ENCODE measurements at places on chromosomes 13 and 19.

DNA sequence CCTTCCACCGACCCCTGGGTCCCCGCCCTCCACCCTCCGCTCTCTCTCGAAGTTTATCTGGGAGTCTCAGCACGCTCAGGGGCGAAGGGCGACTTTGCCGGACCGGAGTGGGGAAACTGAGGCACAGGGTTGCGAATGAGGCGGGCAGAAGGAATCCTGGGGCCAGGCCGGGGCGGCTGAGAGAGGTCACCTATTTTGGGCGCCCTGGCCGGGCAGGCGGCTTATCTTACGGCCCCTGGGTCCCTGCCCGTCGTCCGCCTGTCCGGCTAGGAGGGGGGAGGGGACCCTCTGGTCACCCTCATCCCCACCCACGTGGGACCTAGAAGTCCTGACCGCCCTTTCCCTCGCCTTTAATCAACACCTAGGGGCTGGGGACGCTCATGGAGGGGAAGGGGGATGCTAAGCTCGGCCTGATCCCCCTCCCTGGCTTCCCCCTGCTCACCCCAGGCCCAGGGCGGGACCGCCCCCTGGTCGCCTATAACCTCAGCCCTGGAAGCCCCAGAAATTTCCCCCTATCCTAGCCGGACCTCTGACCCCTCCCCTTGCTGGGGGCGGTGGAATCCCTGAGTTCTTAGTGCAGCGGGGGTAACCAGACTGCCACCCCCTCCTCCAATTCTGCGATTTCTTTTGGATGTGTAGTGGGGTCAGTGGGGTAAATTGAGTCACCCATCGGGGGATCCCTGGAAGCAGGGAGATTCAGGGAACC is 556 bp downstream of the TRIP10 start:
- DNase-seq: no peak

GRCh38 chr19:35789195-35789977 is 14.0 kb downstream of the ARHGAP33 start:
- DNase-seq: no peak

DNA sequence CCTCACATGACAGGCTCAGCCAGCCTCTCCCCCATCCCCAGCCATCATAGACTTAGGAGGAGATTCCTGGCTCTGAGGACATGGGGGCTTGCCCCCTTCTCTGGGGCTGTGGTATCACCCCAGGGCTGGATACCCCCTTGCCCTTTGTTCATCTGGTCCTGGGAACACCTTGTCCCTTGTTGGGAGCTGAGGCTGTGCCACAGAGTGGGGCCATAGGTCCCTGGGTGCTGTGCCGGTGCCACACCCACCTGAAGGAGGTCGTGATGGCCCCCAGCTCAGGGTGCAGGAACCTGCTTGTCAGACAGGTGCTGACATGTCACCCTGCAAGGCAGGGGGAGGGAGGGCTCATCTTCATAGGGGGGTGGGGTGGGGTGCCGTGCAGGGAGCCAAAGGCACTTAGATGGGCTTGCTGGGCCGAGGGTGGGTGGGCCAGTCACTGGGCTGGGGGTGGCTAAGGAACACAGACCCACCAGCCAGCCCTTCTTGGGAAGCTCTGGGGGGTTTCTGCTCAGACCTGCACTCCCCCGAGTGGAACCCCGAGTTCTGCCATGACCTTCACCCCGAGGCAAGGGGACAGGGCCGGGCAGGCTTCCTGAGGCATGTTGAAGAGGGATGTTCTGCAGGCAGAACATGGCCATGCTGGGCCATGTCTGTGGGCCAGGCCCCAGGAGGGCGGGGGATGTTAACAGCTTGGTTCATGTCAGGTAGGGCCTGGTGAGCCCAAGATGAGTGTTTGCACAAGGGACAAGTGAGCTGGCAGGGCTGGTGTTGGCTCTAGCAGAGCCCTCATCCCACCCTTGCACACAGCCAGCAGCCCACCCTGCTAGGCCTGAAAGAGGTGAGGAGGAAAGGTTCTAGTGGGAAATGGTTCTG is 28.0 kb downstream of the TSSK6 start:
- no peak for DNase-seq

GRCh38 chr13:42751693-42752092 is 29.7 kb upstream of the FAM216B start:
- DNase-seq: no peak

DNA sequence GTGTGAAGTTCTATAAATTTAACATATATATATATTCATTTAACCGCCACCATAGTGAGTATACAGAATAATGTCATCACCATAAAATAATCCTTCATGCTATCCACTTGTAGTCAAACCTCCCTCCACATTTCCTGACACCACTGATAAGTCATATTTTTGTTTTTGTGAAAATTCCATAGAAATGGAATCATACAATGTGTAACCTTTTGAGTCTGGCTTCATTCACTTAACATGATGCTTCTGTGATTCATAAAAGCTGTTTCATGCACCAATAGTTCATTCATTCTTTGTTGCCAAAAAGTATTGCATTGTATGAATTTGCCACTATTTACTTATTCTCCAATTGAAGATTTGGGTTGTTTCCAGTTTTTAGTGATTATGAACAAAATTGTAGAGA is 497.5 kb upstream of the PCDH20 start:
- DNase-seq: no peak

DNA sequence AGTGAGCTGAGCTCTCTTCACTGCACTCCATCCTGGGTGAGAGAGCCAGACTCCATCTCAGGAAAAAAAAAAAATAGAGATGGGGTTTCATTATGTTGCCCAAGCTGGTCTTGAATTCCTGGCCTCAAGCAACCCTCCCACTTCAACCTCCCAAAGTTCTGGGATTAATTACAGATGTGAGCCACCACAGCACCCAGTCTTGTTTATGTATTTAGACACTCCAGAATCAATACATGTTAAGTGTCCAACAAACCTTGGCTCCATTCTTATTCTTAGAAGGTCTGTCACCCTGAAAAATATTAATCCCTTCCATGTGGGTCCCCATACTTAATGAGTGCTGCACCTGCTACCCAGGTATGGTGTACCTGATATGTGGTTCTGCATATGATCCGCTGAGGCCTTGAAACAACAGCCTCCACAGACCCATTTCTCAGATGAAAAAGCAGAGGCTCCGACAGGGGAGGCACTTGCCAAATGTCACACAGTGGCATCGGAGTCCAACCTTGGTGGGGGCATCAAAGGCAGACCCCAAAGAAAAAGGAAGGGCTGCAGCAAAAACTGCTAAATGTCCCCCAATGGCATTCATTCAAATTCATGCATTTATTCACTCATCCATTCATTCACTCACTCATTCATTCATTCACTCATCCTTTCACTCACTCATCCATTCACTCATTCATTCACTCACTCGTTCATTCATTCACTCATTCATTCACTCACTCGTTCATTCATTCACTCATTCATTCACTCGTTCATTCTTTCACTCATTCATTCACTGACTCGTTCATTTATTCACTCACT is 16.7 kb downstream of the TICAM1 start:
- no peak for DNase-seq

DNA sequence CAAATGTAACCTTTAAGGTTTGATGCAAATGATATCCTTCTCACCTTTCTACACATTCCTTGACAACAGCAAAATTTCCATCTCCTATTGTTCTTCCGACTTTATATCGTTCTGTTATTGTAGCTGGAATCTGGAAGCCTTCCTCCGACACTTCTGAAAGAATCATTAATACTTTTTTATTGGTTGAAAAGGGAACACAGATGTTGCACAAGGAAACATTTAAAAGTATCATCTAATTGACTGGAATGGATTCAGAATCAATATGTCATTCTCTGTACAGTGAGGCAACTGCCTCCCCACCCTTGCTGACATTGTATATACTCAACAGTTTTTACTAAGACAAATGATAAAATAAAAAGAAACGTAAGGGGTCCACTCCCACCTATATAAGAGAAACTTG is 295.2 kb downstream of the DCLK1 start:
- DNase-seq: no peak

GRCh38 chr19:8367327-8368001 is 3.5 kb downstream of the ANGPTL4 start:
- DNase-seq: peak; percentile 83

GRCh38 chr13:73496711-73497110 is 437.9 kb downstream of the KLF5 start:
- DNase-seq: peak; percentile 18

DNA sequence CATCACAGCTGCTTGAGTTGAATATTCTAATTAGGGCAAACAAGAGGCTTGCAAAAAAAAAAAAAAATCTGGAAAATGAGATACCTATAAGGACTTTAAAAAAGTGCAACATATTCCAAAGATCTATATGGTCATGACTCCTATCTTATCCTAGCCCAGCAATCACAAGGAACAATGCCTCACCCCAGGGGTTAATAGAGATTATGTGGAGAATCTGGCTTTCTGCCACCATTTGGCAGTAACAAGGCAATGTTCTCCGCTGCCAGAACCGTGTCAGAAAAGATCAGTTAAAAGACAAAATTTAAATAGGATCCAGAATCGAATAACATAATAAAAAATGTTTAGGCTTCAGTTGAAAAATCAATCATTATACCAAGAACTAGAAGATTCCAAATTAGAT is 1643.2 kb upstream of the PRR20A start:
- DNase-seq: no peak

- no peak for DNase-seq
Measured at GRCh38 chr13:74560325-74560724, 426.1 kb upstream of the KLF12 start.

DNA sequence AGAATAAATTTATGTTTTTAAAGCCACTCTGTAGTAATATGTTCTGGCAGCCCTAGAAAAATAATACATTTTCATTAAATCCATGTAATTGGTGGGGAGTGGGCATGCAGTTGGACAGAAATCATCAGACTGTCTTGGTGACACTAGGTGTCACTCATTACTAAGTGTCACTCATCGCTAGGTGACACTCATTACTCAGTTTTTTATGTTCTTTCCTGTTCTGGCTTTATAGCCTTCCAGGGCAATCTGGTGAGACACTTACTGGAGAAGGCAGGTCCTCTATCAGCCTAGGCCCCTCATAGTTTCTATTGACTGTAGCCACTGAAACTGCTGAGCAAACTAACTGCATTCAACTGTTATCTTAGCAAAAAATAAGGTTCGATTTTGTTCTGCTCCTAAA is 542.1 kb downstream of the SLITRK1 start:
- no peak for DNase-seq

DNA sequence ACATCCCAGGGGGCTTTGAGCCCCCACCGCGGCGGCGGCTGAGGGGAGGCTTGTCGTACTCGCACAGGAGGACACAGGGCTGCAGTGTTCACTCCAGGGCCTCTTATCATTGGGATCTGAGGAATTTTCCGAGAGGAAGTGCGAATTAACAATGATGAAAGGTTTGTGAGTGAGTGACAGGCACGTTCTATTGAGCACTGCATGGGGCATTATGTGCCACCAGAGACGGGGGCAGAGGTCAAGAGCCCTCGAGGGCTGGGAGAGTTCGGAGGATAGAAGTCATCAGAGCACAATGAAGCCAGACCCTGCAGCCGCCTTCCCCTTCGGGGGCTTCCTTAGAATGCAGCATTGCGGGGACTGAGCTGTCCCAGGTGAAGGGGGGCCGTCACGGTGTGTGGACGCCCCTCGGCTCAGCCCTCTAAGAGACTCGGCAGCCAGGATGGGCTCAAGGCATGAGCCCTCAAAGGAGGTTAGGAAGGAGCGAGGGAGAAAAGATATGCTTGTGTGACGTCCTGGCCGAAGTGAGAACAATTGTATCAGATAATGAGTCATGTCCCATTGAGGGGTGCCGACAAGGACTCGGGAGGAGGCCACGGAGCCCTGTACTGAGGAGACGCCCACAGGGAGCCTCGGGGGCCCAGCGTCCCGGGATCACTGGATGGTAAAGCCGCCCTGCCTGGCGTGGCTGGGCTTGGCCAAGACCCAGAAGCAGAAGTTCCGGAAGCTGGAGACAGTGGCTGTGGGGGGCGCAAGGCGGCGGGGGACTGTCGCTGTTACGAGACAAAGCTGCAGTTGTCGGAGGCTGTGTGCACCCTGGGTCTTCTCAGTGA is 53.9 kb downstream of the MCF2L start:
- peak; percentile 20 for DNase-seq

DNA sequence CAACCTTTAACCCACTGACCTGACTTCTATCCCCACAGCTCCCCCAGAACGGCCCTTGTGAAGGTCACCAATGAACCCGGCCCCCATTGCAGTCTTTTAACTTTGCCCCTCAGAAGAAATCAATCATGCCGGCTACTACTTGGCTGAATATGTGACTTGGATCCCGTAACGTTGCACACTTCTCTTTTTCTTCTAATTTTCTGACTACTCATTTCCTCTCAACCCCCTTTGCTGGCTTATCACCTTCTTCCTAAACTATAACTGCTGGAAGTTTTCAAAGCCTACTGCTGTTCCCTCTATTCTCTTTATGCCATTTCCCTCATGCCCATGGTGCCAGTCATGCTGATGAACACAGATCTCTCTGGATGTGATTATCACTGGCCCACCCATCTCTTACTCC is 367.6 kb downstream of the DNAJC15 start:
- no peak for DNase-seq

- DNase-seq: no peak
Measured at GRCh38 chr13:112450118-112450903, 74.2 kb downstream of the SPACA7 start.

GRCh38 chr13:114118511-114119123 is 13.8 kb downstream of the RASA3 start:
- no peak for DNase-seq

DNA sequence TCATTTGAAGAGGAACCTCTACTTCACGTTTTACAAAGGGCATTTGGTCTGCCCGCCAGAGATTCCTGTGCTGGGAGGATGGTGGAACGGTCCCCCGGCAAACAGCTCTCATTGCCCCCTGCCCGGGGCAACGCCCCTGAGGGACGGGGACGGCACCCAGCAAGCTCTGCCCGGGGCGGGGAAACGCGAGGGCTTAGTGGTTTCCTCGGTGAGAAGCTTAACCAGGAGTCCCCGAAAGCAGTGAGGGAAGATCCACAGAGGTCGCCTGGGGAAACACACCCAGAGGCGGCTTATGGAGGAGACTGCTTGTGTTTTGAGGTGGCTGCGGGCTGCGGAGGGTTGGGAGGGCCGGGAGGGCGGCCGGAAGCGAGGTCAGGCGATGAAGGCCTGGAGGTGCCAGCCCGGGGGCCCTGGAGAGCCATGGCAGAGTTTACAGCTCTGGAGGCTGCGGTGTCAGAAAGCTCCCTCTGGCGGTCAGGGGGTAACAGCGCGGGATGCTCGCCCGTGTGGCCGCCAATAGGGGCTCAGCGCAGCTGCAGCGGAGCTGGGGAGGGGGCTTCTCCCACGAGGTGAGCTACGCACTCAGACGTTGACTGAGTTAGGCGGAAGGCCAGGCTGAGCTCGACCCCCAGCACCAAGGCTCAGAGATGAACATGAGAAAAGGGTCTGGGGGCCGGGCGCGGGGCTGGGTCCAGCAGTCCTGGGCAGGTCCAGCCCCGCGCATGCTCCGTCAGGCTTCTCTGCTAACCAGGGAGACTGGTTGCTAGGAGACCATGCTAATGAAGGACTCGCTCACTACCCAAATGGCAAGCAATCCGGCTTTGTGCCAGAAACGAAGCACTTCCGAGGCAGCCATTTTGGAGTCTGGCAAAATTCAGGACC is 652 bp upstream of the TPGS1 start:
- DNase-seq: peak; percentile 72

DNA sequence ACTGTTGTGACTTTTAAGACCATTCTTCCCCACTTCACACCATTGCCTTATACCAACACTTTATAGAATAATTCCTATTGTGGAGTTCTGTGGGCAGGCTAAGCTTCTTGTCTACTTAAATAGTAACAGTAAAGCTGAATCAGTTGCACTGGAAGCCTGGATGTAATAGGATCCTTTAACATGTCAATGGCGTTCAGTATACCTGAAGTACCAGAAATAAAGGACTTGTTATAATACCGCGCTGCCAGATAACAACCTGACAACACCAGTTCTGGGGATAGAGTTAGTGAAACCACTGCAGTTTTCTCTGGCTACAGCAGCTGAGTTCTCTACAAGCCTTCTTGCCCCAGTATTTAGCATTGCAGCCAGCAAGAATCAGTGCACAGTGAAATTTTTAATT is 52.0 kb upstream of the TNFRSF19 start:
- DNase-seq: no peak
